ENCODE measurements at places on chromosomes 12 and 14.

DNA sequence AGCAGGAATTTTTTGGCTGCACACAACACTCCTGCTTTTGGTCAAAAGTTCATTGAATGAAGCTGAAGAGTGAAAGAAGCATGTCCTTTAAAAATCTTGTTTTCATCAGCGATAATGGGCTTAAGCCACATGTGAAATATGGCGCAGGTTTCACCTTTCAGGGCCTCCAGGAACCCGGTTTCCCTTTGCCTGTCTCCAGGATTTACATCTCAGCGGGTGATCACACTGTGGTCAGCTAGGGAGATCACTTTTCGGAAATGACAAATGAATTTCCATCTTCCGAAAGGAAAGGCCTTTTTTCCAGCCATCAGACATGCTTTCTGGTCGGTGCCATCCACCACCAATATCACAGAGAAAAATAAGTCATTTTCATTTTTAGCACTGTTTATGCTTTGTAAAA is 727.1 kb upstream of the TBX3 start:
- no peak for DNase-seq

- DNase-seq, result no peak
Measured at GRCh38 chr12:54294953-54295566, 5.8 kb downstream of the NFE2 start.

DNA sequence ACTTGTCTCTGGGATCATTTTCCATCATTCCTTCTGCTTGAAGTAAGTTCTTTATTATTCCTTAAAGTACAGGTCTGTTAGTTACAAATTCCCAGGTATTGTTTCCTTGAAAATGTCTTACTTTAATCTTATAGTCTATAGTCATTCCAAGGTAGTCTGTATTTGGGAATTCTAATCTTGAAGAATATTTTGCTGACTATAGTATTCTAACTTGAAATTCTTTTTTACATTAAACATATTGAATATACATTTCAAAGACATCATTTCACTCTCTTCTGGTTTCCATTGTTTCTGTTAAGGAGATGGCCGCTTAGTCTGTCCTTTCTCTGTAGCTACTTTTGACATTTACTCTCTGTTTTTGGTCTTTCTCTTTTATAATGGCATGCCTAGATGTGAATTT is 399.8 kb downstream of the TMEM117 start:
- DNase-seq, result no peak

GRCh38 chr12:103769240-103769945 is 71.6 kb downstream of the NT5DC3 start:
- no peak for DNase-seq

GRCh38 chr12:32249777-32250176 is 143.1 kb downstream of the BICD1 start:
- peak; percentile 33 for DNase-seq

DNA sequence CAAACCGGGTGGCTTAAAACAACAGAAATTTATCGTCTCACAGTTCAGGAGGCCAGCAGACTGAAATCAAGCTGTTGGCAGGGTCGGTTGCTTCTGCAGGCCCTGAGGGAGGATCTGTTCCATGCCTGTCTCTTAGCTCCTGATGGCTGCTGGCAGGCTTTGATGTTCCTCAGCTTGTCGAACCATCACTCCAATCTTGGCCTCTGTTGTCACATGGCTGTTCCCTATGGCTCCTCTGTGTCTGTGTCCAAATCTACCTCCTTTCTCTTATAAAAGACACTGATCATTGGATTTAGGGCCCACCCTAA is 14.0 kb downstream of the NFATC4 start:
- DNase-seq, result no peak

GRCh38 chr12:44405297-44405696 is 470.8 kb downstream of the NELL2 start:
- no peak for DNase-seq

DNA sequence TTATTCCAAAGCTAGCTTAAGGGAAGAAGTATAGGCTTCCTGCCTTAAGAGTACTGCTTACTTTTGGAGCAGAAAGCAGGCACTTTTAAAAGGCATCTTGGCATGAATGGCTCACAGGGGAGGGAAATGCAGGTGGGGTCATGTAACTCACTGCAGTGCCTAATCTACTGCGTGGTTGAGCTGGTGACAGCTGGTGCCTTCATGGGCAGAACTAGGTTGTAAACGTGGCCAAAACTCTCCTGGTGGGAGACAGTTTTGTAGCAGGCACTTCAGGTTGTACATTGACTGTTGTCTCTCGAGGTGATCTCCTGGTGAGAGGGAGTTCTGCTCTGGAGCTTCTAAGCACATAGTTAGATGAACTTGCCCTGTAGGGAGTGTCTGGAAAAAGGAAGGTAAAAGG is 962.5 kb downstream of the DIO2 start:
- DNase-seq, result no peak

DNA sequence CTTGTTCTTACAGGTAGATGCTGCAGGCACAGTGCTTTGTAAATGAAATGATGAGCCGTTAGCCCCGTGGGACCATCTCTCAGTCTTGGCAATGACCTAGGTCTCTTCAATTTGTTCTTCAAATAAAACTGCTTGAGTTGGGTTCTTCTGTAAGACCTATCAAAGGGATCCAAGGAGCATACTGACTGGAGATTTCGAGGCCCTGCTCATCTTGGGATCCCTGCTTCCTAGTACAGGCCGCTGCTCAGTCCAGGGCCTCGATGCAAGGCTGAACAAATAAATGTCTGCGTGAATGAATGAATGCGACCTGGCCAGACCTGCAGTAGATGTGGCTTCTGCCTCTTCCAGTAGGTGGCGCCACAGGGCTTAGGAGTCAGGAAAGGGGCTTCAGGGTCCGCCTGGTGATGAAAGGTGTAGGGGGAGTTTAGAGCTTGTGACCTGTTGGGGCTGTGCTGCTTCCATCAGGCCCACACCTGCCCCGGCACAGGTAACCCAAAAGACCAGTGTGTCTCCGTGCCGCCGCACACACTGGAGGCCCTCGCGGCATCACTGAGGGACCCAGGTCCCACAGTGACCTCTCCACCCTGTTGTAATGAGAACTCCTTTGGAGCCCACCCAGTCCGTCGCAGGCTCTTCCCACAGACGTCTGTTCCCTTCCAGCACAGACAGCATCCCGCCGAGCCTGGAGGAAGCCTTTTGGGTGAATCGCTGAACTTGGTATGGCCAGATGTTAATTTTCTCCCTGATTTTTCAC is 4.4 kb downstream of the CACNA1C start:
- DNase-seq, result peak; percentile 51

DNA sequence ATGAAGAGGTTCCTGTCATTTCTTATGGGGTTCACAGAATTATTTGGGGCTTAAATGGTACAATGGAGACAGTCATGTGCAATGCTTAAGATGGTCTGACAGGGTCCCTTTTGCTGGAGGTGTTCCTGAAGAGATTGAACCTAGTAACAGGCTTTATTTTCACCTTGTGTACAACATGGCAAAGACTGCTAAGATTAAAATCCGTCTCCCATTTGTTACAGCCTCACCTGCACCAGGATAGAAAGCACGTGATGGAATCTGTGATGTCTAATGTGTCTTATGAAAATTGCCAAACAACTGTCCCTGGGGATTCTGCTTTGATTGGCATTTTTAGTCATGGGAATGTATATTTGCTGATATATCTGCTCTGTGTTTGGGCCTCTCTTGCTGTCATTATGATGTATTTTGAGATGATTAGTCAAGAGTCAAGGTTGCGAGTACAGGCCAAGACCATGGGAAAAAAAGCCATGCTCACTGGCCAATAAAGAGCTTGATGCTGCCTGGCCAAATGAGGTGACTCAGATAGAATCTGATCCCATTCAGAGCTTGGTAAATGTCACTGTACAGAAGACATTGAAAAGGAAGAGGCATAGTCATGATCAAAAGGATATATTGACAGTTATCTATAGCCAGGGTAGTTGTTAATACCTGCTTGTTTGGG is 96.1 kb downstream of the FLRT2 start:
- no peak for DNase-seq

DNA sequence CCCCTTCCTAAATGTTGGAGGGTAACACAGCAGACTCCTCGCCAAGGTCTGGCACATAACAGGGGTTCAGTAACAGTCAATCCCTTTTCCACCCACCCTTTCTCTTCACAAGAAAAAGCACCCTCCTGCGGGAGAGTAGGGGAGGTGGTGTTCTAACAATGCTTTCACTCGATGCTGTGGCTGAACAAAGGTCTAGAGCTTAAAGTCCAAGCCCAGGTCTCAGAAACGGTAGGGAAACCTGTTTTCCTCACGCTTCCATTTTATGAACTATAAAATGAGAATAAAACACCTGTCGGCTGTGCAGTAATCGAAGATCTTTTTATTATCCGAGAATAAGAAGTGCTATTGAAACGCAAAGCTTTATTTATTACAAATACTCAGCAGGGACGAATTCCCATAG is 20.9 kb upstream of the CACNA2D4 start:
- no peak for DNase-seq

DNA sequence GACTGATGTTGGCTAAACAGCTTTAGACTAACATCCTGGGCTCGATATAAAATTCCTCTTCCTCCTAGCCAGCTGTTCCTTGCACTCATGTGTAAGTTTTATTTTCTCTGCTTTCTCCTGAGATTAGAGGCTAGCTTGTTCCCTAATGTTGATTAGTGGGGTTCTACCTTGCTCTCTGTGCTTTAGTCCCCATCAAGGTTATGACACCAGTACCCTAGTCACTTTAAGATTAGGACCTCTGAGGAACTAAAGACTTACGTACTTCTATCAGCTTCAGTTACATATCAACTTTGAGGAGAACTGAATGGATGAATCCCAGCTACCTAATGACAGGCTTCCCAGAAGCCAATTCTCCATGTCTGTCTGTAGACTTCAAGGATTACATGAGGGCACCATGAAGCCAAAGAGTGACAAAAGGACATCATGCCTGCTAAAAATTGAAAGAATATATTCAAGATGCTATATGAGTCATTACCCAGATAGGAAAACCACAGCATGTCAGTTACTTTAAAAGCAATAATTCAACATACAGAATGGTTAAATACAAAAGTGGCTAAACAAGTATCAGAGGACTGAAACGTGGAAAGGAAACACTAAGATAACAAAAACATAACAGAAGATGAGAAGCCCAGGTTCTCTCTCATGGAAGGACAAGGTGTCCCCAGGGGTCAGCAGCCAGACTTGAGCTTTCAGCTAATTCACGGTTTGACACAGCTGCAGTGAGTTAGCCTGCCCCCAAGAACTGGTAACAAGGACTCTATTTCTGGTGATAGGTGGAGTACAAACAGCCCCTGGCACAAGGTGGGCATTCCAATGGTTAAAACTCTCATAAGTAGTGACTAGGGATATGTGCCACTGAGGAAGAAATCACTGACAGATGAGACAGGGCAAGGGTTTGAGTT is 20.4 kb downstream of the ADAM20 start:
- no peak for DNase-seq

- no peak for DNase-seq
Measured at GRCh38 chr14:61726778-61727658, 31.7 kb downstream of the HIF1A start.

GRCh38 chr12:113485330-113485729 is 13.7 kb upstream of the LHX5 start:
- DNase-seq, result no peak
